Activated naive CD4-positive, alpha-beta T cell (primary cell): ENCODE measurements at places on chromosomes 5 and 9.

- DNase-seq: no peak
Observed at GRCh38 chr5:72248410-72248981, 71.5 kb downstream of the MRPS27 start.

DNA sequence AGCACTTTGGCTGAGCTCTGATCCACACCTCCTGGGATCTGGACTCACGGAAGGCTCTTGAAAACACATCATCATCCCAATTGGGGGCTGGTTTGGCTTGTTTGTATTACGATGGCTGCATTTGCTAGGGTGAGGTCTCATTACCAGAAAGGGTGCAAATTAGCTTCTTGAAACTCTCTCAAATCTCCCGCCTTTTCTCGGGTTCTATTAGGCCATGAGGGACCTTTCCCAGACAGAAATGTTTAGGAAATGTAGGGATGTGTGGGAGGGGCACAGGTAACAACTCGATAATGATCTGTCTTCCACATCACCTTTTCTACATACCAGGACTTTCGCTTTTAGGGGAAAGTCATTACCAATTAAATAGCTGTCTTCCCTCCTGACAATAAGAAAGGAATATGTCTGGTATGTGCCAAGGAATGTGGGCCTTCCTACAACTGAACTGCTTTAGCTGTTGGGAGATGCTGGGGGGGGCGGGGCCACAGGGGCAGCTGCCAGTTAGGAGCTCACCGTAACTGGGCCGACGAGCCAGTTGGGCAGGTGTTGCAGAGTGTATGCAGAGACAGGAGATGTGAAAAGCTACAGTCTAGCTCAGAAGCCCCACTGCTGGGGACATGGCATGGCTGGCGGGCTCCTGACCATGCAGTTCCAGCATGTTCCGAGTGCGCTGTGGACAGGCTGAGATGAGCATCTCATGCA is 71.2 kb downstream of the AK8 start:
- DNase-seq: no peak

- no peak for DNase-seq
Observed at GRCh38 chr9:126386088-126386487, 59.5 kb downstream of the MVB12B start.

- DNase-seq: no peak
Observed at GRCh38 chr5:96440185-96440538, 7.1 kb upstream of the PCSK1 start.

- no peak for DNase-seq
Observed at GRCh38 chr9:6218099-6218502, 2.5 kb downstream of the IL33 start.

GRCh38 chr9:111250875-111251842 is 78.9 kb downstream of the OR2K2 start:
- no peak for DNase-seq

GRCh38 chr5:133736512-133736911 is 124.2 kb upstream of the FSTL4 start:
- DNase-seq: no peak

DNA sequence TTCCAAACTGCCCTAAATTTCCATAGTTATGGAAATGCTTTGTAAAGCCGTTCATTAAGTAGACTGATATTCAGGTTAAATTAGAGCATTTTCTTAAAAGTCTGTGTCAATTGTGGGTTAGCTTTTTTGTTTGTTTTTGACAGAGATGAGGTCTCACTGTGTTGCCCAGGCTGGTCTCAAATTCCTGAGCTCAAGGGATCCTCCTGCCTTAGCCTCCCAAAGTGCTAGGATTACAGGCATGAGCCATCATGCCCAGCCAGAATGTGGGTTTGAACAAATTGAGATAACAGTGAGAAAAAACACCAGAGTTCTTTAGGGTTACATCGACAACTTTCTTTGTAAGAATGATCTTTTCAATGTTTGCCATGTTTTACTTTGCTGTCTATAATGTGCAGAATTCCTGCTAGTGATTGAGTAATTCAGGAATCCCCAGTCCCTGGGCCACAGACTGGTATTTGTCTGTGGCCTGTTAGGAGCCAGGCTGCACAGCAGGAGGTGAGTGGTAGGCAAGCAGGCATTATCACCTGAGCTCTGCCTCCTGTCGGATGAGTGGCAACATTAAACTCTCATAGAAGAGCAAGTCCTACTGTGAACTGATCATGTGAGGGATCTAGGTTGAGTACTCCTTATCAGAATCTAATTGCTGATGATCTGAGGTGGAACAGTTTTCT is 80.5 kb downstream of the RAI14 start:
- no peak for DNase-seq

- DNase-seq: no peak
Observed at GRCh38 chr9:4750023-4750673, 9.1 kb upstream of the AK3 start.

DNA sequence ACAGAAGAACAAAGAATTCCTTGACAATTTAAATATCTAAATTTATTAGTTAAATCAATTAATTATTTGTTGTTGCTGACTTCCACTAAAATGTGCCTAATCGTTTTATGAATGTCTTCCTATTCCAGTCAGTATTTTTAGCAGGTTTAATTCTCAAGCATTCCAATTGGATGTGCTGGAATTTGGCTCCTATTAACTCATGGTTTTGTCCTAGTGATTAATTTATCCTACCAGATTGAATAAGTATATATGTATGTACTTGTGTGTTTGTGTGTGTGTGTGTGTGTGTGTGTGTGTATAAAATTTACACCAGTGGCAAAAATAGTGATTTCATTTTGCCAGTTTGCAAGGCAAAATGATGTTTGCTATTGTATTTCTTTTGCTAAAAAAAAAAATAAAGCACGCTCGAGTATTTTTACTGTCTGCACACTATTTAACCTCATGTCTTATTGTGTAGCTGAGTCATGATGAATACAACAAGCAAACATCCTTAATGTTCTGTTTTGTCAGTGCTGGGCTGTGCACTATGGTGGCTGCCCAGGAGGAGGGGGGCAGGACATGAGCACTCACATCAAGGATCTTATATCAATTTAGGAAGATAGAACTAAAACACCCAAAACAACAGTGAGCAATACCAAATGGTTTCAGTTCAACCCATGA is 375.5 kb downstream of the PDE4D start:
- no peak for DNase-seq

GRCh38 chr9:81394881-81395675 is 294.3 kb downstream of the TLE1 start:
- DNase-seq: no peak

DNA sequence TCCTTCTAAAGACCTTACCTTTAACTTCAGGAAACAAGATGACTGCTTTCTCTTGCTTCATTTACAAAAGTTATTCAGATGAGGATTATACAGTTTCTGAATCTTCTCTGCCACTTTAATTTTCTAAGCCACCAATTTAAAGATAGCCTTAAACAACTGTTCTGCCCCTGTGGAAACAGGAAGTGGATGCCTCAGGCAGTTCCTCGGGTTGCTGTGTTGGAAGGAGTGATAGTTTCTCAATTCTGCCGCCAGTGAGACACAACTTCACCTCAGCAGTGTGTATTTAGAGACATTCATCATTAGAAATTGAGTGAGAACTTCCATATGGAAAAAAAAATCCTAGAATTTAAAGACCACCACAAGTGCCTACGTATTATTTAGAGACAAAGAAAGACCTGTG is 475.1 kb upstream of the WWC1 start:
- DNase-seq: no peak

GRCh38 chr5:135930029-135930948 is 24.5 kb downstream of the LECT2 start:
- DNase-seq: no peak

DNA sequence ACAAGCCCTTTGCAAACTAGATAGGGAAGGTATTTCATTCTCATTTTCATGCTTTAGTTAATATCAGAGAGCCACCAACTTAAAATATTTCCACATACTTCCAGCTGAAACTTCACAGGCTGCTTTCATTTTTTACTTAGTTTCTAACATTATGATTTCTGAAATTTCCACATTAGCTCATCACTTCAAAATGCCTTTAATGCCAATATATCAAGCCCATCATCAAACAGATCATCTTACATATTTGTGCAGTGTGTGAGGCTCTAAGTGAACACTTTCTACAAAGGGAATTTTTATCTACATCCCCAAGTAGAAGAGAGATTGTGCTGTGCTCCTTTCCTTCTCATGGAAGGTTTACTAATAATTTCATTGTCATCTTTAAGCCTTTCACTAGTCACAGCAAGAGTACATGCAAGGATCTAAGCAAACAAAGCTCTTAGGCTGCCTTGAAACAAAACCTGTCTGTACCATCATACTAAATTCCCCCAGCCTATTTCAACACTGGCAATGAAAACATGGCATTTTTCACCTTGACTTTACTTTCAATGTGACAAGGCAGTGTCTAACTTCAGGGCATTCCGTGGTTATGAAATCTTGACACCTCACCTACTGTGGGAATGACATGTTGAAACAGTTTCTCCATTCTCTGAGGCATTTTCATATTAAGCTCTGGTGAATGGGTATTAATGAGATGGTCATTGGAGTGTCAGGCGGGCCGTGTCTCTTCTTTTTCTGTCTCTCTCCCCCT is 45.4 kb downstream of the PPP2R2B start:
- DNase-seq: no peak

DNA sequence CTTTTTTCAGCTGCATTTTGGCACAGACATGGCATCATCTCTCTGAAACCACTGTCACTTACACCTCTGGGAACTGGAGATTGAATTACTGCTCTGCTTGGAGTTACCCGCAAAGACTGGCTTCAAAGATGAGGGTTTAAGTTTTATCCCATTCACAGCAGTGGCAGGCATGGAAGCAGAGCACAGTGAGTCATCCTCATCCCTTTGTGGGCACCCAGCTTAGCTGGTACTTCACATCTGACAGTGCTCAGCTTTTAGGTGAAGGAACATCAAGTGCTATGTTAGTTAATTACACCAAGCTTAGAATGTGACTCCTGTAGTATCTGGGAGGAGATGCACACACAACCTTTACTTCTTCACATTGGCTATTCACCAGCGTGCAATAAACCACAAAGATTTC is 24.8 kb upstream of the ALDH1A1 start:
- DNase-seq: no peak
